ENCODE measurements at places on chromosomes 6 and 20.

GRCh38 chr6:42304053-42304712, 86.5 kb upstream of the MRPS10 start:
- no peak for DNase-seq
- H3K4me3 ChIP-seq: no peak overlapping the region
- H3K4me1 ChIP-seq: peaks cover 17% of the 10 kb centered on the region
- no peak overlapping the region for H3K27ac ChIP-seq

GRCh38 chr6:72841195-72841594, 219.3 kb downstream of the KCNQ5 start:
- H3K36me3 ChIP-seq: no peaks in the 10 kb centered on the region
- no peak for DNase-seq
- no peaks in the 10 kb centered on the region for H3K4me1 ChIP-seq
- no peak overlapping the region for H3K27ac ChIP-seq
- H3K27me3 ChIP-seq: no peaks in the 10 kb centered on the region

GRCh38 chr6:12442455-12442854, 152.3 kb downstream of the EDN1 start:
- DNase-seq: no peak
- H3K4me3 ChIP-seq: no peak overlapping the region
- no peaks in the 10 kb centered on the region for H3K27me3 ChIP-seq
- H3K4me1 ChIP-seq: no peaks in the 10 kb centered on the region

DNA sequence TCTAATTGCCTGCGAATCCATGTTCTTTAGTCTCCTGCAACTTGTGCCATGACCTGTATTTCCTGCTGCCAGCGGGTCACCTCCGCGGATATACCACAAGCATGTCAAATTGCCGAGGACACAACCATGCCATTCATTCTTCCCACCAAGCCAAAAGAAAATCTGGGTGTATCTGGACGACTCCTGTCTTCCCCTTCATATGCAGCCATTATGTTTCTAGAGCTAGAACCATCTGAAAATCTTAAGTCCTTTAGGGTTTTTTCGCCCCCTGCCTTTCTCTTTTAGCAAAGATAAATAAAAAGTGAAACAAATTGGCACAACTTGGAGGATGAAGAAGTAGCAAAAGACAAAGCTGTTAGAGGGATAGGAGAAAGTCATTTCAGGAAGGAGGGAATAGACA, 242.6 kb downstream of the ARID1B start:
- H3K27ac ChIP-seq: peak overlapping the region; percentile 95
- H3K36me3 ChIP-seq: no peaks in the 10 kb centered on the region
- H3K27me3 ChIP-seq: peaks cover 11% of the 10 kb centered on the region
- peak overlapping the region; percentile 93 for H3K4me3 ChIP-seq

Data from immature natural killer cell (primary cell).